ENCODE measurements at places on chromosomes 1 and 21. TPM values are rescaled to one million over a fixed set of nuclear protein-coding genes. Genes with fewer than 3 reads are reported as not detected.

DNA sequence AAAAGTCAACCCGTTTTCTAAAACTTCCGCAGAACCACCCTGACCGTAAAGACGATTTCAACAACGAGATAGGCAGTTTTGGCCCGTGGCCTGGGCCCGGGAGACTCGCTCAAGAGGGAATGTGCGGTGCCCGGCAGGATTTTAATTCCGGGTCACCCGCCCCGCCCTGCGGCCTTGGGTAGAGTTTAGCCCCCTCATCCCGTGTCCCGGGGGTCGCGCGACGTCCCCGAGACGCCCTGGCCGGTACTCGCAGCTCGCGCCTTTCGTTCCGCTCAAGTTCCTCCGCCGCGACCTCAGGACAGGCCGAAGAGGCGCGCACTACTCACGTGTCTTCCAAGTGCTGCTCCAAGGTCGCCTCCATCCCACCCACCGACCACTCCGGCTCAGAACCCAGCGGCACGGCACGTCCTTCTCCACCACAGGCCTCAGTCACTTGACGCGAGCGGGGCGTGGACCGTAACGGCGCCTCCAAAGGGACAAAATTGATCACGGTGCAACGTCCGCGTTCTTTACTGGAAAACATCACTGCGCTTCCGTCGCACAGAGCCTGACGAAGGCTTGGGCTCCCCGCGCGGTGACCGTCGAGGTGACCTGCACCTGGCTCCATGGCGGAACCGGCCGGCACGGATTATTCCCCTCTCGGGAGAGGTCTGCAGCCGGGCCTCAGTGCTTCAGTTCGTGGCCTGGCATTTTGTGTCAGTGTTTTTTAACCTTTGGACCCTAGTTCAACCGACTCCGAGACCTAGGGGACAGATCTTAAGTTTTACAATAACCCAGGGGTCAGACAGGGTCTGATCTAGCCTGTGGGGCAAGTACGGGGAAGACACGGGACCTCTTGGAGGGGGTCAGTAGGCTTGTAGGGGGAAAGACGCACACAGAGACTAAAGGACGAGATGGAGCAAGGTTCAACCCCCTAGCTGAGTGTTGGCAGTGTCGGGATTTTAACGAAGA, at the start of gene LAMTOR5:
Gene LAMTOR5, minus strand, starts transcription at position 435 of the 951 bp plus-strand sequence. Its CDS starts 74 bp downstream, at position 361.
- H3K27me3 ChIP-seq: no peaks in the 10 kb centered on the region
- peak within 1 kb of the TSS; percentile 96 for H3K27ac ChIP-seq
- peak; percentile 98 for DNase-seq
- peak within 1 kb of the TSS; percentile 97 for H3K4me3 ChIP-seq

The TRIM33 gene
- 36.6 TPM for total RNA-seq

The BCL2L15 gene
- 0.11 TPM for total RNA-seq

- no peak overlapping the region for H3K27ac ChIP-seq
- no peak overlapping the region for H3K4me3 ChIP-seq
- H3K36me3 ChIP-seq: peaks cover 50% of the 10 kb centered on the region
- H3K4me1 ChIP-seq: no peaks in the 10 kb centered on the region
- no peaks in the 10 kb centered on the region for H3K27me3 ChIP-seq
- no peak for DNase-seq
Measured at GRCh38 chr1:237613984-237614383, 276.7 kb downstream of the ZP4 start.
